ENCODE measurements at places on chromosomes 5 and 9.

- DNase-seq = no peak
Observed at GRCh38 chr5:139340051-139340450, 1.6 kb upstream of the PAIP2 start.

DNA sequence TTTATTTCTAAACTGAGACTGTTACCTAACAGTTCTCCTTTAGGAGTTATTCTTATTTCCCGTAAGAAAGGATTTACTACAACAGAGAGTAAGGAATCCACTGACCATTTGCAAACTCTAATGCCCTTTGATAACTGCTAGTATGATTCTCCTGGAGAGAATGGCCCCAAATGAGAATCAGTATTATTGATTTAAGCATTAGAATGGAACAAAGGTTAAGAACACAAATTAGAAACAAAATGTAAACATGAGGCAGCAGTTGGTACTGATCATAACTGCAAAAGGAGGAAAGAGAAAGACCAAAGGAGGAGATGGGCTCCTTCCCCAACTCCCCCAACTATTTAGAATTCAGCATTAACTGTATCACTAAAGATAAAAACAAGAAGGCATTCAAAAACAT is 30.7 kb downstream of the PSIP1 start:
- no peak for DNase-seq

- DNase-seq = peak; percentile 83
Observed at GRCh38 chr5:139137697-139138096, 60.5 kb downstream of the SIL1 start.

- no peak for DNase-seq
Observed at GRCh38 chr9:21075484-21075883, 2.3 kb downstream of the IFNB1 start.

GRCh38 chr9:98326459-98327248 is 71.2 kb upstream of the TBC1D2 start:
- DNase-seq = peak; percentile 51

GRCh38 chr9:132184124-132184523 is 22.3 kb downstream of the NTNG2 start:
- peak; percentile 54 for DNase-seq

GRCh38 chr5:95798048-95798447 is 24.5 kb downstream of the GLRX start:
- DNase-seq = no peak

- DNase-seq = no peak
Observed at GRCh38 chr5:147248561-147248960, 13.7 kb downstream of the STK32A start.

DNA sequence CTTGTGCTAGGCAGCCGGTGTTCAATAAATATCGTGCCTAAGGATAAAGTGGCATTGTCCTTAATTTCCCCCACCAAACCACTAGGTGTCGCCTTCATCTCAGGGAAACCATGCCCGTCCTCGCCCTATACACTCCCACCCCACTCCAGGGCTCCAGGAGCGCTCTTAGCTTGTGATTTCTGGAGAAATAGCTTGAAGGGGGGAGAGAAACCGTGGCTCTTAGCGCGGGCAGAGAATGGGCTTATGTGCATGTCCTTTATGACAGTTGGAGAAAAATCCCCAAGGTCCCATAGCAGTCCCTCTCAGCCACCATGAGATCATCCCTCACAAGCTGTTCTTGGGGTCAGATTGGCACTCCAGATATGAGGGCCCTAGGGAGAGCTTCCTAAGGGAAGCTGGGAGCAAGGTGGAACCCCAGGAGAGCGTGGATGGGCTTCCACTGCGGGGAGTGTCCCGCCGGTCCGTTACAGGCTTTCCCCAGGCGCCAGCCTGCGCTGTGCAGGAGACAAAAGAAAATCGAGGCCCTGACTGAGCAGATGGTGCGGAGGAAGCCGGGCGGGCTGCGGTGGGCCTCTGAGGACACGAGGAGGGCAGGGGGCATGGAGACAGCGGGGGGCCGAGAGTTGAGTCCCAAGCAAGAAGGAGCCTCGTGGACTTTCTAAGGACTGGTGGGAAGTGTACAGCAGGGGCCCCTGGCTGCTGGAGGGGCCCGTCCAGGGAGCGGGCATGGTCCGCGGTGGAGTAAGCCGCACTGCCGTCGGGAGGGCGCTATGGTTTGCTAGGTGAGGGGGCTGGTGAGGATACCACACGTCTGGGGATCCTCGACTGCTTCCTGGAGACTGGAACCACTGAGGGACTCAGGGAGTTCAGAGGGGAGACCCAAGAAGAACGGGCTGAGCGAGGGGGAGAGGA is 750 bp upstream of the NPR2 start:
- DNase-seq = peak; percentile 93

- no peak for DNase-seq
Observed at GRCh38 chr5:104126980-104127379, 564.4 kb upstream of the NUDT12 start.

GRCh38 chr5:153537207-153537606 is 46.7 kb downstream of the GRIA1 start:
- peak; percentile 10 for DNase-seq

- no peak for DNase-seq
Observed at GRCh38 chr9:74499770-74500583, 2.8 kb downstream of the RORB start.

- DNase-seq = peak; percentile 73
Observed at GRCh38 chr9:71769175-71770161, 1.2 kb upstream of the CEMIP2 start.

- DNase-seq = no peak
Observed at GRCh38 chr5:142176255-142176654, 67.7 kb downstream of the NDFIP1 start.

- DNase-seq = no peak
Observed at GRCh38 chr5:86465052-86465838, 152.5 kb upstream of the COX7C start.

- DNase-seq = no peak
Observed at GRCh38 chr5:169085212-169085611, 215.7 kb downstream of the SLIT3 start.

DNA sequence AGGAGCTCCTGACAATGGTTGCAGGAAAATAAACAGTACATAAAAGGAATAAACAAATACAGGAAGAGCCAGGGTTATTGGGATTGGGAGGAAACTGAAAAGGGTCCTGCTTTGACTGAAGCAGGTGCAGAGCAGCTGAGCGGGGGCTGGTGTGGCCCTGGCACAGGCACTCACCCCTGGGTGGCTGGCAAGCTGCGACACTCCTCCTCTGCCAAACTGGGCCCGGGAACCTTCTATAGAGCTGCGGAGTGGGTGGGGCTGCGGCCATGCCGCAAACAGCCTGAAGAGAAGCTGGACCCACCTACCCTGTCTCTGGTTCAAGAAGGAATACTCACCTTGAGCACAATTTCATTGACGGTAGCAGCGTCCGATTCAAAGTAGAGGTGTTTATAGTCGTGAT is 182.5 kb downstream of the GAPVD1 start:
- DNase-seq = no peak

- DNase-seq = peak; percentile 46
Observed at GRCh38 chr9:38107811-38108304, 38.8 kb upstream of the SHB start.

GRCh38 chr9:81822301-81822865 is 105.8 kb upstream of the SPATA31D4 start:
- DNase-seq = peak; percentile 99

GRCh38 chr5:158471535-158471924 is 612.6 kb upstream of the CLINT1 start:
- DNase-seq = no peak

DNA sequence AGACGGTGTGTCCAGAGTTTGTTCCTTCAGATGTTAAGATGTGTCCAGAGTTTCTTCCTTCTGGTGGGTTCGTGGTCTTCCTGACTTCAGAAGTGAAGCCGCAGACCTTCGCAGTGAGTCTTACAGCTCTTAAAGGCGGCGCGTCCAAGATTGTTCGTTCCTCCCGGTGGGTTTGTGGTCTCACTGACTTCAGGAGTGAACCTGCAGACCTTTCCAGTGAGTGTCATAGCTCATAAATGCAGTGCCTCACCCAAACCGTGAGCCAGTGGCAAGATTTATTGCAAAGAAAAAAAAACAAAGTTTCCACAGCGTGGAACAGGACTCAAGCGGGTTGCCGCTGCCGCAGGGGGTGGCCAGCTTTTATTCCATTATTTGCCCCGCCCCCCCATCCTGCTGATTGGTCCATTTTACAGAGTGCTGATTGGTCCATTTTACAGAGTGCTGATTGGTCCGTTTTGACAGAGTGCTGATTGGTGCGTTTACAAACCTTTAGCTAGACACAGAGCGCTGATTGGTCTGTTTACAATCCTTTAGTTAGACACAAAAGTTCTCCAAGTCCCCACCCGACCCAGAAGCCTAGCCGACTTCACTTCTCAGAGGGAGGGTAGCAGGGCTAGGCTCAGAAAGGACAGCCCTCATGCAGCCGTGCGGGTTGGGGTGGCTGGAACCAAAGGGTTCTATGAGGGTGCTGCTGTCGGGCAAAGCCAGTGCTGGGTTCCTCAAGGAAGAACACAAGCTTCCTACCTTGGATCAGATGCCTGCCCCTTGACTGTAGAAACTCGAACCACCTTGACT is 9.1 kb upstream of the RNF130 start:
- DNase-seq = no peak

DNA sequence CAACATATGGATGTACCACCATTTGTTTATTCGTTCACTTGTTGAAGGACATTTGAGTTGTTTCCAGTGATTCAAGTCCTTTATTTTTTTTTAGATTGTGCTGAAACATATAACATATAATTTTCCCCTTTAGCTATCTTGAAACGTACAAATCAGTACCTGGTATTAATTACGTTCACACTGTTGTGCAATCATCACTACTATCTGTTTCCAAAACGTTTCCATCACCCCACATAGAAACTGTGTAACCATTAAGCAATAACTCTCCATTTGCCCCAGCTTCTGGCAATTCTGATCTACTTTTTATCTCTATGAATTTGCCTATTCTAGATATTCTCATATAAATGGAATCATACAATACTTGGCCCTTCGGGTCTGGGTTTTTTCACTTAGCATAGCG is 116.0 kb downstream of the FGF1 start:
- no peak for DNase-seq

DNA sequence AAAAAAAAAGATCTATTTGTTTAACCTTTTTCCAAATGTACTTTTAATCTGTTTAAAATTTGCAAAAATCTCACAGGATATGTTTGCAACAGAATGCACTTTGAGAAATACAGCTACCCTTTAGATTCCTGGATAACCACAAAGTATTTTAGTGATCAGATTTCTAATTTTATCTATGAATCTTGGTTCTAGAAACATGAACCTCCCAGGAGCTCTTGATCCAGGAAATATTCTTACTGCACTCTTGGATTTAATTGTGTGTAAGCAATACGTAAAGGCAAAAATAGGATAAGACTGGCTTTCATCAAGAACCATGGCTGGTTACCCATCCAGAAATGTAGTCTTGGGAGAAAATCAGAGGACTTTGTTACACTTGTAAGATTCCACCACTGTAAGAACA is 1581.8 kb upstream of the WWC1 start:
- no peak for DNase-seq

- no peak for DNase-seq
Observed at GRCh38 chr9:33202018-33202417, 34.9 kb upstream of the B4GALT1 start.

DNA sequence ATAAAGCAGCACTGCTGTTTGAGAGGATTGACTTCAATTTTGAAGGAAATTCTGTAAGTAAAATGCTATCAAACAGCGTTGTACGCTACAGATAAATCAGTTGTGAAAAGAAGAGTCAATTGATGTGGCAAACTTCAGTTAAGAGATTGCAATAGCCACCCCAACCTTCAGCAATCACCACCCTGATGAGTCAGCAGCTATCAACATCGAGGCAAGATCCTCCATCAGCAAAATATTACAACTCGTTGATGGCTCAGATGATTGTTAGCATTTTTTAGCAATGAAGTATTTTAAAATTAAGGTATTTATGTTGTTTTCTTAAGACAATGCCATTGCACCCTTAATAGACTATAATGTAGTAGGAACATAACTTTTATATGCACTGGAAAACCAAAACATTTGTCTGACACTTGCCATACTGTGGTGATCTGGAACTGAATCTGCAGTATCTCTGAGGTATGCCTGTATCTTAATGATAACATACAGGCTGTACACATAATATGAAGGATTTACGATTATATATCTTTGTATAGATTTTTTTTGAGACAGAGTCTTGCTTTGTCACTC is 47.5 kb downstream of the VPS13A start:
- DNase-seq = no peak

- DNase-seq = no peak
Observed at GRCh38 chr9:81787747-81788632, 98.6 kb upstream of the TLE1 start.

DNA sequence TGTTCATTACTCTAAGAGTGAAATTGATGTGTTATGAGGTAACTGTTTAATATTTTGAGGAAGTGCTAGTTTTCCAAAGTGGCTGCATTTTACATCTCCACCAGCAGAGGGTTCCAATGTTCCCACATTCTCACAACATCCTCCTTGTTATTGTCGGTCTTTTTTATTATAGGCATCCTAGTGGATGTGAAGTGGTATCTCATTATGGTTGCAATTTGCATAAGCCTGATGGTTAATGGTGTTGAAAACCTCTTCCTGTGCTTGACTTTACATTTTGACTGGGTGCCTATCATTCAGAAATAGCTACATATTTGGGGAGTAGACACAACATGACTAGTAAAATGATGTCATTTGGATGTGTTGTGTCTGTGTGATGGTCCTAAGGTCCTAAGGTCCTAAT is 143.6 kb downstream of the MRPS30 start:
- peak; percentile 35 for DNase-seq

DNA sequence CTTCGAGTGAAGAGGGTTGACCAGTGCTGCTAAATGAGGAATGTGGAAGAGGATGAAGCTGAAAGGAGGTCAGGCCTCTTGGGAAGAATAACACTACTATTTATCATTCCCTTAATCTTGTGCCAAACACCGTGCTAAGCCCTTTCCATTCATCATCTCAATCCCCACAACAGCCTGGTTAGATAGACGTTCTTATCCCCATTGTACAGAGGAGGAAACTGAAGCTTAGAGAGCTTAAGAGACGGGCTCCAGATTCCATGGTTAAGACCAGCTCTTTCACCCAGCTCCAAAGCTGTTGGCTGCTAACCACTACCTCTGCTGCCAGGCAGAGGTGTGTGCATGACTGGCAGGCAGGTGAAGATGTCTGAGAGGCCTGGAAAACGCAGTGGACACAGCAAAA is 868 bp upstream of the EPB41L4B start:
- DNase-seq = peak; percentile 79

DNA sequence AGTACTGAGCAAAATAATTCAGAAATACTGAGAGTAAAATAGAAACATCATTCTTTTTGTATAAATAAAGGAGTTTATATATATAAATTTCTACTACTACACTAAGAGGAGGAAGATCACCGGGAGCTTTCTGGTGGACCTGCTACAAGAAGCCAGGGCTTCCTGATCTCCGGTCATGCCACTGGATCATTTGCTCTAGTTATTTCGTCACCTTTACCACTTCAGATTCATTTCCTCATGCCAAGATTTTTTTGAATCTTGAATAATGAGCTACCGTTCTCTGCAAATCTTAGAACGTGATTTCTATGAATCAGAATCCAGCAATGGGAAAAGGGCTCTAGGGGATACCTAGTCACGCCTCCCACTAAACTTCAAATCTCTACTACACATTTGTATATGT is 51.9 kb upstream of the TBC1D9B start:
- no peak for DNase-seq

- DNase-seq = peak; percentile 59
Observed at GRCh38 chr9:127445851-127446712, 5.1 kb downstream of the RPL12 start.

- DNase-seq = no peak
Observed at GRCh38 chr9:101172616-101173015, 144.1 kb downstream of the PLPPR1 start.

GRCh38 chr9:38066914-38067858 is 1.8 kb downstream of the SHB start:
- DNase-seq = peak; percentile 65
